Activated CD4-positive, alpha-beta T cell treated with anti-CD3 and anti-CD28 coated beads for 24 hours (primary cell): ENCODE measurements at places on chromosomes 7 and 10.

DNA sequence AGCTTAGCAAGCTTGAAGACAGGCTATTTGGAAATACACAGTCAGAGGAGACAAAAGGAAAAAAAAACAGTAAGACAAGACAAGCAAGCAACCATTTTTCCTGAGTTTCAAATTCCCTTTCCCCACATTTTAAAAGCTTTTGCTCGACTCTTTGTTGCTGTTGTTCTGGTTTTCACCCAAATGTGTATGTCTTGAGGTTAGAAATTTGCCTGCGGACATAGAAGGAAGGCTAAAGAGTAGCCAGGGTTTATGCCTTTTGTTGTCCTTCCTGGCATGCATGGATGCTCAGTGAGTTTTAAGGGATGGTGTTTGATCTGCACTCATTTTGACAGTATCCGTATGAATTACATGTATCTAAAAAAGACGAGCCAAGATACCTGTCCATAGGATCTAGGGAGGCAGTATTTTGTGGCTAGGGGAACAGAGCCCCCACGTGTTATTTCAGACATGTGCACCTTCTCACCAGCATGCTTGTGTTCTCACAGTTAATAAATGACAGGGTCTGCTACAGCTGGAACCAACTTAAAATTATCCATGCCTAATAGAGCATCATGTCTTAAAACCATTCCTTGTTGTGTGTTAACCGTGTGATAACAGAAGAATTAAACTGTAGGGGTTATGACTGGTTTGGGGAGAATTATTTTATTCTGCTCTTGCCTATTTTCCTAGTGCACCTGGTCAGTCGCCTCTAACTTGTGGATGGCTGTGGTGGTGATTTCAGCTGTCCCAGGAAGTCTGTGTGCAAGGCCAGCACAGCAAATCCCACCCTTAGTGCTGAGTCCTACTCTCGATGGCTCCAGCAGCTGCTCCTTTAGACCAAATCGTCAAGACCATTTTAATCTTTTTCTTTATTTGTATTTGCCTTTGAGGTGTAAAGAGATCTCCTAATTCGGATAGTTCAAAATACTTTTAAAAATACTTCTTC lies 9.1 kb downstream of the WIPF3 start:
- no peak for DNase-seq

DNA sequence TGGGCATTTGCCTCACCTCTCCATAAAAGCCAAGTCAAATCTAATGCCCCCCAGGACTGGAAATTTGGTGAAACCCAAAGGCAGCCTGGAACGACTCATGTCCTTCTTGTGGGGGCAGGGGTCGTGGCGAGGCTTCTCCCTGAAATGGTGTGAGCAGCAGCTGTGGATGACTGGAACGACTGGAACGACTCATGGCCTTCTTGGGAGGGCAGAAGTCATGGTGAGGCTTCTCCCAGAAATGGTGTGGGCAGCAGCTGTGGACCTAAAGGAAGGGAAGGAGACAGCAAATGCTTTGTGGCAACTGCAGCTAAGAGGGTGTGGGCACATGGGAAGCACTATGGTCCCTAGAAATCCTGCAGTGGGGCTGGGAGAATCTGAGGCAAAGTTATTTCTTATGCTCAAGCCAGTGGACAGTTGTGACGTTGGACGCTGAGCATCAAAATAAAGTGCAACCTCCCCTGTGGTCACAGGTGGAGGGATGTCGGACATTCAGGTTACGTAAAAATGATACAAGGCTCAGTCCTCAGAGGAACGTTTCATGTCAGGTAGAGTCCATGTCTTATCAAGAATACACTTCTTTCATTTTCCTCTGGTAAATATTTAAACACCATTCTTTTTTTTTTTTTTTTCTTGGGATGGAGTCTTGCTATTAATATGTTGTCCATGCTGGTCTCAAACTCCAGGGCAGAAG lies 107.0 kb upstream of the KIF5B start:
- no peak for DNase-seq

- no peak for DNase-seq
These were observed 23.5 kb upstream of the CARD11 start for GRCh38 chr7:3067193-3067592.

DNA sequence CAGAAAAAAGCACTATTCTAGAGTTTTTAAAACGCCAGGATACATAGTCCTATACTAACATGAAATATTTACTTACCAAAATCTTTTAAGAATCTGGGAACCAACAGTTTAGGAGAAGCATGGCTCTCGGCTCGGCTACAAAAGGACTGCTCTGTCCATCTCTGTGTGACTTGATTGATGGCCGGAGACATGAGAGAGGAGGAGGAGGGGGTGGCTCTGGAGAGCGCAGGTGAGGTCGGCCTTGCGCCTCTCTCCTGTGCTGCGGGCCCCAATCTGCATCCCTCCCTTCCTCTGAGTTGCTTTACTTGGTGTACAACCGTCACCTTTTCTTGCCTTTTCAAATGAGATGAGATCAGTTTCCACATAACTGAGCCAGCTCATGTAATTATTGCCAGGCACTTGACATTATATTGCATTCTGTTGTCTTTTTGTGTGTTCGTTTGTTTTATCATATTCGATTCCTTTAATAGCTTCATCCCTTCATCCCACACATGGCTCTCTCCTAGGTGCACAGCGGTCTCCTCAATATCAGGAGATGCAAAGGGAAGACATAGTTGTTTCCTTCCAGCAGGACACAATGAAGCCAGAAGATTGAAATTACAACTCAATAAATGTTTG lies 87.8 kb upstream of the KLF6 start:
- DNase-seq = no peak

DNA sequence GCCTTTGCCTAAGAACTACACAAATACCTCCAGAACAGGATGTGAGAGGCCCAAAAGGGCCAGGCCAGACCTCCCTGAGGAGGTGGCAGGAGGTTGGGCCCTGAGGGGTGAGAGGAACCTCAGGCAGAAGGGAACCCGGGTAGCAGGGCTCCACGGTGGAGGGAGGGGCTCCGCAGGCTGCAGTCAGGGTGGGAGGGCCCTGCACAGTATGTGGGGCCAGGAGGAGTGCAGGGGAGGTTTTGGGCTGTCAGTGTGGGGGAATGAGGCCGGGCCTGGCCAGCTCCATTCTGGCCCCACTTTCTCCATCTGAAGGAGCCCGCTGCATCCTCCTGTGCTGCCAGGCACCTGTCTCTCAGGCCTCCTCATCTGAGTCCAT lies 25.9 kb downstream of the DNAJB12 start:
- DNase-seq = no peak
